ENCODE measurements at places on chromosomes 5 and 9.
A peak's percentile ranks its signal among the peaks of the same experiment; 100 is the strongest.

- no peak for DNase-seq
Measured at GRCh38 chr5:176889321-176890280, 9.5 kb downstream of the HK3 start.

- DNase-seq: no peak
Measured at GRCh38 chr9:107049803-107050184, 186.8 kb downstream of the ZNF462 start.

- no peak for DNase-seq
Measured at GRCh38 chr5:88772047-88772446, 110.9 kb downstream of the MEF2C start.

DNA sequence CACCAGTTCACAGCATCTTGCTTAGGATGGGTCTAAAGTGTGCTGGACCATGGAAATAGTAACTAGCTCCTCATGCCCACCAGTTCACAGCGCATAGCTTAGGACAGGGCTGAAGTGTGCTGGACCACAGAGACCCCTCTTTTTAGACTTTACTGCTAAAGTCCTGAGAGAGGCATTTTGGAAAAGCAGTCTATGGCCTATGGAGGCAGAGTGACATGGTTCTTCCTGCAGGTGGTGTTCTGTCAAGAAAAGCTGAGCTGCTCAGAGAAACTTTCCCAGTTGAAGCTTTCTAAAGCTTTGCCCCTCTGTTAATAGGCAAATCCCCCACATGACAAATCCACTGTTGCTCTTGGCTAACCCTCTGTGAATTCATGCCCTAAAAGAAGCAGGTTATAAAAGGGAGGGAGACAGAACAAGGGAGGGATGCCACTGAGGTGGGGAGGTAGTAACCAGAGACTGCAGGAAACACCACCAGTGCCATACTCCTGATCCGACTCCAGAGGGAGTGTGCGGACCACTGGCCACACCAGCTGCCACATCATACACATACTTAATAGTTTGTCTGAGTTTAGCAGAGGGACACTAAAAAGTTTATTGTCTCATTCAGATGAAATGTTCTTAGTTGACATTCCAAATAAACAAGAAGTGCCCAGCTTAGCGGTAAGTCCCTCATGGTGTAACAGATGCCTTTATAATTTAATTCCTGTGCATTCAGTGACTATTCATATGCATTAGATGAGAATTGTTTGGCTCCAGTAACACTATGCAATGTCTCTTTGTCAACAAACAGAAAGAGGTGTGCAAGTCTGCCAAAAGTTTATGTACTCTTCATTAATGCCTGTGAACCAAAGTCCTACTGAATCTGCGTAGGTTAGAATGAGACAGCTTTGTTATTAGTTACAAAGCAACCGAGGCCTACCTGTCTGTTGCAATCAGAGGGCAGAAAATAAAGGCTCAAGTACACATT lies 236.2 kb upstream of the NFIL3 start:
- peak; percentile 20 for DNase-seq

DNA sequence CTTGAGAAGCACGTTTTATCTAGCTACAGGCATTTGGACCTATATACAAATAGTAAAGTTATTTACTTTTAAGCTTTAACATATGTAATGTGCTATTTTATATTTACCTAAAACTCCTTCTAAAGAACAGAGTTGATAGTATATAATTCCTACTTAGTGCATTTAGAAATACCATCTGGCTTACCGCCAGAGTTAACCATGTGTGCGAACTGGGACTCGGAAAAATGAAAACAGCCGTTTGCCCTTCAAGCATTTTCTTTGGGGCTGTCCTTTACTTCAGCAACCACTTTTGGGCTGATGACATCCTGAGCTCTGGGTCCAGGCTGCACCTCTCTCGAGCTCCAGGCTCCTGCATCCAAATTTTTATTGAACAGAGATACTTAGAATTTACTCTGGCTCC lies 21.9 kb upstream of the DHFR start:
- no peak for DNase-seq

DNA sequence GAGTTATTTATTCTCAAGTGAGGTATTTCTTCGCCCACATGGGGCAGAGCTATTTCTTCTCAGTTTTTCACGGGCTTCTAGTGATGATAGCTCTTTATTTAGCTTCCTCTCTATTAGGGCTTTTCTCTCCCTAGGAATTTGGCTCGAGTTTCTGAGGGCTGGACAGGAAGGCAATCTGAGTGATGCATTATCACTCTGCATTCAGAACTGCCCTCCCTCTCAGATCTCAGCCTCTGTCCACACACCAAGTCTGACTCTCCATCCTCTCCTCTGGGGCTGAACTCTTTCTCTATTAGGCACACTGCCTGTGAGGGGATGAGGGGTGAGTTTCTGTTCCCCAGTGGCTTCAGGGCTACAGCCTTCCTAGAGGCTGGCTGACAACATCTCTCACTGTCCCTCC lies 14.9 kb upstream of the SCAMP1 start:
- no peak for DNase-seq

DNA sequence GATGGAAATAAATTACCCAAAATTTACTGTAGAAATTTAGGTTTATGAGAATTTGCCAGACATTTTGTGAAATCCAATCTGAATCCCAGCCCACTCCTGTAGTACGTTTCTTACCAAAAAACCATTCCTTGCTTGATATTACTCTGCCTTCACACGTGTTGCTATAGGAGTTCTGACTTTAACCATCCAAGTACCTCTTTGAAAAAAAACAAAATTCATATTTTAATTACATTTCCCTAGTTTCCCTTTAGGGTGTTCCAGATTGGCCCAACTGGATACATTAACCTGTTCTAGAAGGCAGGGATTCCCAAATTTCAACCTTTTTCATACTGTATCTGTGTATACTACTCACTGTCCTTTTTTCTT lies 1.4 kb upstream of the PJA2 start:
- DNase-seq: no peak

DNA sequence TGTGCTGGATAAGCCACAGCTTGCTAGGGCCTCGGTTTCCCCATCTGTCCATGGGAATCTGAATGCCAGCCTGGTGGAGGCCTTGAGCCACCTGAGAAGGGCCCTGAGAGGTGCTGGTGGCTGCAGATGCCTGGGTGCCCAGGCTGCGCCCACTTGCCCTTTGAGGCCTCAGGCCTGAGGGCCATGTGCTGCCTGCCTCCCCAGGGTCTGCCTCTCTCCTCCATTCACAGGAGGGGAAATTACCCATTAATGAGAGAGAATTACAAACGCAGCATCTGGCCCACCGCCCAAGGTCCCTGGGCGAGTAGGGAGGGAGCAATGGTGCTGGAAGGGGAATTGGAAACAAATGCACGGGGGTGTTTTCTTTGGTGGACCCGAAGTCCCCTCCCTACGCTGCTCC lies 59.6 kb downstream of the BARX1 start:
- no peak for DNase-seq

GRCh38 chr5:131419877-131420276 lies 156.0 kb downstream of the CDC42SE2 start:
- no peak for DNase-seq

GRCh38 chr9:68416936-68417564 lies 60.6 kb downstream of the PGM5 start:
- no peak for DNase-seq

DNA sequence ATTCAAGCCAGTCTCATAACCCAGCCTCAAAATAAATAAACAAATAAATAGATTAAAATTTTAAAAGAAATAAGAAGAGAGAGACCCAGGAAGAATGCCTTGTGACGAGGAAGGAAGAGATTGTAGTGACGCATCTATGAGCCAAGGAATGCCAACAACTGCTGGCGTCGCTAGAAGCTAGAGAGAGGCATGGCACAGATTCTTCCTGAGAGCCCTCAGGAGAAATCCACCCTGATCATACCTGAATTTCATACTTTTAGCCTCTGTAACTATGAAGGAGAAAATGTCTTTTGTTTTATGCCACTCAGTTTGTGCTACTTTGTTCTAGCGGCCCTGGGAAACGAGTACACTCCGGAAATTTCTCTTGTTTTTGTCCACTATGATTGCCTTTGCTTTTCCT lies 103.9 kb downstream of the C9orf50 start:
- DNase-seq: no peak

DNA sequence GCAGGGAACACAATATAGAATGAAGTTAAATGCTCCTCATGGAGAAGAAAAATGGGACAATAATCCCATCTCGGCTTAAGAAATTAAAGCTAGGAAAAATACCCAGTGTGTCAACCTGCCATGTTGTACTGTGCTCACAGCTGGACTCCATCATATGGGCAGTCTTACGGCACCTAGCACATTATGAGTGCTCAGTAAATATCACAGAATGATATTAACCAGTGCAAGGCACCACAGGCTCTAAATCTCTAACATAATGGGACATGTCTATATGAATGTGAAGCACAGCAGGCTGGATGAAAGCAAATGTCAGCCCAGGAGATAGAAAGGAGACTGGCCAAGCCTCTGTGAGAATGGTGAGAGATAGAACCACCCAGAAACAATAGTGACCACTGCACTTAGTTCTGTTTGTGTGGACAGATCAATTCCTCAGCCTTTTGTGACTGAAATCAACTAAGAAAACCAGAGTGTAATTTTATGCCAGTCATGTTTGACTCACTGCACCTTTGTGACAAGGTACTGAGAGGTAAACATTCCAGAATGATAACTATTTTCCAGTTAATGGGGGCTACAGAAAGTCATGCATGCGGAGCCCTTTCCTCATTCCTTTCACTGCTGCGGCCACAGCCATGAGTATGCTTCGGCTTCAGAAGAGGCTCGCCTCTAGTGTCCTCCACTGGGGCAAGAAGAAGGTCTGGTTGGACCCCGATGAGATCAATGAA lies 140.4 kb upstream of the CDH6 start:
- no peak for DNase-seq
